ENCODE measurements at places on chromosomes 16 and 17. TPM values are rescaled to one million over a fixed set of nuclear protein-coding genes. Genes with fewer than 3 reads are reported as not detected.

DNA sequence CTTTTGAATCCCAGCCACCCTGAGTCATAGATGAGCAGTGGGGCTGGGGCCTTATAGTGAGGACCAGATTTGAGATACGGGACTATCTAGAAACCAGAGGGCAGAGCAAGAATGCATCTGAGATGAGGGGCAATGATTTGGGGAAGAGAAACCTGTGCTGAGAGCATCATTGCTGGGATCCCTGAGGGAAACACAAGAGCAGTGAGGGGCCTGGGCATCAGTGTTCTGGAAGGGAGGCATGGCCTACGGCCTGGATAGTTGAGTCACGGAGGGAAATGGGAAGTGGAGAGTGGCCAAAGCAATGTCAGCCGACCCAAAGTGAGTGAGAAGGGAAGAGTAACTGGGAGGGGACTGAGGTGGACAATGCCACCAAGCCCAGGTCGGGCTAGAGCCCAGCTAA lies 5.2 kb downstream of the CAMTA2 start:
- H3K27me3 ChIP-seq = no peaks in the 10 kb centered on the region
- H3K36me3 ChIP-seq = peaks cover 40% of the 10 kb centered on the region
- no peak overlapping the region for H3K4me3 ChIP-seq
- H3K4me1 ChIP-seq = peaks cover 9% of the 10 kb centered on the region
- no peak for DNase-seq
- H3K27ac ChIP-seq = no peak overlapping the region

GRCh38 chr16:87463722-87464690 lies 28.8 kb downstream of the ZCCHC14 start:
- no peak overlapping the region for H3K4me3 ChIP-seq
- DNase-seq = no peak
- no peaks in the 10 kb centered on the region for H3K27me3 ChIP-seq
- peaks cover 6% of the 10 kb centered on the region for H3K4me1 ChIP-seq
- no peaks in the 10 kb centered on the region for H3K36me3 ChIP-seq

Gene TOP2A
- 187 TPM for total RNA-seq

DNA sequence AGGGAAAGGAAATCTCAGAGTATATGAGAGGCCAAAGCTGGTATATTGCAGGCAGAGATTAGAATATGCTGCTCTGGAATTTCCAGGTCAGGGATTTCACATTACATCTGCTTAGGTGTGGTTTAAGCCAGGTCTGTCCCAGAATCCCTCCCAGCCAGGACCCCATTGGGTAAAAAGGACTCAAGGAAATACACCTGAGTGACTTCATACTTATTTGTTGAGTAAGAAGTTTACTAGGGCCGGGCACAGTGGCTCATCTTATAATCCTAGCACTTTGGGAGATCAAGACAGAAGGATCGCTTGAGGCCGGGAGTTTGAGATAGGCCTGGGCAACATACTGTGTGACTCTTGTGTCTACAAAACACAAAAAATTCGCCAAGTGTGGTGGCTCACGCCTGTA lies 7.2 kb downstream of the PIPOX start:
- H3K27ac ChIP-seq = no peak overlapping the region
- H3K4me1 ChIP-seq = peaks cover 9% of the 10 kb centered on the region
- no peak overlapping the region for H3K4me3 ChIP-seq
- H3K27me3 ChIP-seq = no peaks in the 10 kb centered on the region
- no peak for DNase-seq

Gene KRT27
- total RNA-seq = 0.14 TPM

- H3K36me3 ChIP-seq = peaks cover 42% of the 10 kb centered on the region
- no peak overlapping the region for H3K4me3 ChIP-seq
- no peak for DNase-seq
- no peak overlapping the region for H3K27ac ChIP-seq
Measured at GRCh38 chr17:29571883-29572681, 3.6 kb downstream of the TP53I13 start.

- no peak overlapping the region for H3K27ac ChIP-seq
- H3K4me1 ChIP-seq = no peaks in the 10 kb centered on the region
- H3K27me3 ChIP-seq = no peaks in the 10 kb centered on the region
- no peak overlapping the region for H3K4me3 ChIP-seq
- DNase-seq = no peak
- H3K36me3 ChIP-seq = no peaks in the 10 kb centered on the region
Measured at GRCh38 chr17:48295362-48296288, 134.4 kb downstream of the SKAP1 start.

- no peaks in the 10 kb centered on the region for H3K36me3 ChIP-seq
- no peak overlapping the region for H3K27ac ChIP-seq
- no peak overlapping the region for H3K4me3 ChIP-seq
- no peaks in the 10 kb centered on the region for H3K4me1 ChIP-seq
Measured at GRCh38 chr17:49466436-49466835, 28.7 kb upstream of the NGFR start.

DNA sequence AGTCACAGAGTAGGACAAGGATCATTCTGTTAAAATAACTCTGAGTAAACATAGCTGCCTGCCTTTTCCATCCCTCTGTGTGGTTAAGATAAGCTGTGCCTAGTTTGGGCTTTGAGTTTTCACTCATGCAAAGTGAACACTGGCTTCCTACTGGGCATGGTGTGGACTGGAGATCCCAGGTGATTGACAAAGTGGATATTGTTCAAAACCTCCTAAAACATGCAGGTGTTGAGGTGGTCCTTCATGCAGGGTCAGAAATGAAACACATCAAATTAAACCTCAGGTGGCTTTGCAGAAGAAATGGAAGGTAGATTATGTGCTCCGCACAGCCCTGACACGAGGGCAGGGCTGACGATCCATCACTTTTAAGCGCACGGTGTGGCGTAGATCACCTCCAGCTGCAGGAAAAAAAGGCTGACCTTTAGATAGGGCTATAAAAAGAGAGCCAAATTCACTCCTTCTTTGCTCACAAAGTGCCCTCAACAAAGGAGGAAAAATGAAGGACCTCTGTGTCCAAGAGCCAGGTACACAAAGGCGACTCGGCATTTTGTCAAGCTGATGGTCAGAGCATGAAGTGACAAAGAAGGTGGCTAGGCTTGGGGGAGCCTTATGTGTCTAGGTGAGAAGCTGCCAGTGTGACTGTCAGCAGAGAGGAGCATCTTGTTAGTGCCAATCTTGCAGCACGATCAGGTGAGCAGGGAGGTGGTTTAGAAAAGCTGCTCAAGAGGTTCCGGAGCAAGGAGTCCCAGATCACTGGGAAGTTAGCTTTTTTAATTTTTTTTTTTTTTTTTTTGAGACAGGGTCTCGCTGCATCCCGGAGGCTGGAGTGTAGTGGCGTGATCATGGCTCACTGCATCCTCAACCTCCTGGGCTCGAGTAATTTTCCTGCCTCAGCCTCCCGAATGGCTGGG lies 19.9 kb upstream of the ITPRIPL2 start:
- no peak overlapping the region for H3K27ac ChIP-seq
- no peaks in the 10 kb centered on the region for H3K27me3 ChIP-seq
- no peaks in the 10 kb centered on the region for H3K4me1 ChIP-seq

GRCh38 chr16:47463771-47464624 lies 2.9 kb downstream of the PHKB start:
- no peak overlapping the region for H3K4me3 ChIP-seq
- H3K27ac ChIP-seq = no peak overlapping the region
- no peak for DNase-seq
- H3K27me3 ChIP-seq = no peaks in the 10 kb centered on the region
- no peaks in the 10 kb centered on the region for H3K36me3 ChIP-seq

GRCh38 chr16:49437344-49437743 lies 63.7 kb downstream of the C16orf78 start:
- peaks cover 19% of the 10 kb centered on the region for H3K4me1 ChIP-seq
- no peak for DNase-seq
- no peak overlapping the region for H3K4me3 ChIP-seq

Gene PRCD
- total RNA-seq = 0.47 TPM

GRCh38 chr16:47695756-47696155 lies 234.6 kb downstream of the PHKB start:
- H3K27ac ChIP-seq = no peak overlapping the region
- peaks cover 6% of the 10 kb centered on the region for H3K36me3 ChIP-seq
- no peak for DNase-seq
- no peak overlapping the region for H3K4me3 ChIP-seq
- no peaks in the 10 kb centered on the region for H3K27me3 ChIP-seq
- no peaks in the 10 kb centered on the region for H3K4me1 ChIP-seq

Gene CACNA1H
- 0.61 TPM for total RNA-seq

DNA sequence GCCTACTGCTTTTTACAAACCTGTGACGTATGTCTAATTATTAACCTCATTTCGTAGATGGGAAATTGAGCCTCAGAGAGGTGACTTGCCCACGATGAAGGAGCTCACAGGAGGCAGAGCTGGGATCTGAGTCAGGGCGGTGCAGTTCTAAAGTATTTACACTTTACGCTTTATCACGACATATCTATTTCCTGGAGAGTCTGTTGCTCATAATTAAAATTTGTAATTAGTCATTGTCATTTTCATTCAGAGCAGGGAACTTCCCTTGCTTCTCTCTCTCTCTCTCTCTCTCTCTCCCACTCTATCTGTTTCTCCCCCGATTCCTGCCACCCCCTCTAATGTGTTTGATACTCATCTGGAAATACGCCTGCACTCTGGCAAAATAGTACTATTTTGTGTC lies 5.9 kb downstream of the SLC5A11 start:
- no peak for DNase-seq
- no peak overlapping the region for H3K27ac ChIP-seq
- H3K4me1 ChIP-seq = no peaks in the 10 kb centered on the region

GRCh38 chr16:50395763-50396710 lies 27.2 kb upstream of the BRD7 start:
- H3K4me3 ChIP-seq = no peak overlapping the region
- peak overlapping the region; percentile 30 for H3K27ac ChIP-seq
- H3K4me1 ChIP-seq = no peaks in the 10 kb centered on the region
- DNase-seq = no peak
- no peaks in the 10 kb centered on the region for H3K27me3 ChIP-seq

GRCh38 chr17:57281887-57282286 lies 25.6 kb downstream of the MSI2 start:
- DNase-seq = peak; percentile 66
- peak overlapping the region; percentile 14 for H3K27ac ChIP-seq
- H3K36me3 ChIP-seq = peaks cover 63% of the 10 kb centered on the region
- no peaks in the 10 kb centered on the region for H3K27me3 ChIP-seq
- H3K4me3 ChIP-seq = no peak overlapping the region

DNA sequence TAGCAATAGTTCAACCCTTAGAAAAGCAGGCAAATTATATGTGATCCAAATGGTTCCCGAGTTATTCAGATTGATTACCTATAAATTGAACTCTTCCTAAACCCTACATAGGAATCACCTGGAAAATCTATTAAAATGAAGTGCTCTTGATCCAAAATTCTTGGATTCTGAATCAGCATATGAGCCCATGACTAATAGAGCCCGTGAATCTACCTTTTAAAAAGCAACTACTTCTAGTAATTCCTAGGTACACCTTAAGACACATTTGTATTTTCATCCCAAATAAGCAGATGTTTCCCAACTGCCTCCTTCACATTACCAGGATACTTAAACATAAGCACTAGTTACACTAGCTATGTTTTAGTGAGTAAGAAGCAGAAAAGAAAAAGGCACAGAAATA lies 1171.0 kb upstream of the GOT2 start:
- H3K4me3 ChIP-seq = no peak overlapping the region
- no peak overlapping the region for H3K27ac ChIP-seq
- no peak for DNase-seq
- H3K36me3 ChIP-seq = no peaks in the 10 kb centered on the region

- no peak overlapping the region for H3K27ac ChIP-seq
- H3K4me1 ChIP-seq = no peaks in the 10 kb centered on the region
- DNase-seq = no peak
- H3K4me3 ChIP-seq = no peak overlapping the region
- peaks cover 2% of the 10 kb centered on the region for H3K27me3 ChIP-seq
Measured at GRCh38 chr17:83185023-83186002, 105.9 kb downstream of the METRNL start.

DNA sequence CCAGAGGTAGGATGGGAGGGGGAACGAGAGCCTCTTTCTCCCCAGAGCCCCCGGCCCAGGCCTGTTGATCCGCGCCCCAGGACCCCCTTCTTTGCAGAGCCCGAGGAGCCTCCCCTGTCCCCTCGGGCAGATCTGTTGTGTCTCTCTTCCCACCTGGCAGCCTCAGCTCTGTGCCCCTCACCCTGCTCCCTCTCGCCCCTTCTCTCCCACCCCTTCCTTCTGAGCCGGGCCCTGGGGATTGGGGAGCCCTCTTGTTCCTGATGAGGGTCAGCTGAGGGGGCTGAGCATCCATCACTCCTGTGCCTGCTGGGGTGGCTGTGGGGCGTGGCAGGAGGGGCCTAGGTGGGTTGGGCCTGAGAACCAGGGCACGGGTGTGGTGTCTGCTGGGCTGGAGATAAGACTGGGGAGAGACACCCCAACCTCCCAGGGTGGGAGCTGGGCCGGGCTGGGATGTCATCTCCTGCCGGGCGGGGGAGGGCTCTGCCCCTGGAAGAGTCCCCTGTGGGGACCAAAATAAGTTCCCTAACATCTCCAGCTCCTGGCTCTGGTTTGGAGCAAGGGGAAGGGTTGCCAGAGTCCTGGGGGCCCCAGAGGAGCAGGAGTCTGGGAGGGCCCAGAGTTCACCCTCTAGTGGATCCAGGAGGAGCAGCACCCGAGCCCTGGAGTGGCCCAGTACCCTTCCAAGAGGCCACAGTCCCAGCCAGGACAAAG lies 65.4 kb downstream of the MRC2 start:
- H3K27ac ChIP-seq = no peak overlapping the region
- H3K27me3 ChIP-seq = no peaks in the 10 kb centered on the region
- DNase-seq = no peak

Gene KRTAP4-9
- total RNA-seq = not detected

GRCh38 chr17:80968602-80969029 lies 23.0 kb upstream of the CHMP6 start:
- H3K27me3 ChIP-seq = no peaks in the 10 kb centered on the region
- H3K27ac ChIP-seq = no peak overlapping the region
- no peak overlapping the region for H3K4me3 ChIP-seq
- peaks cover 4% of the 10 kb centered on the region for H3K4me1 ChIP-seq
- H3K36me3 ChIP-seq = peaks cover 6% of the 10 kb centered on the region

Gene ABCA9
- 1.1 TPM for total RNA-seq

Gene SLC5A2
- total RNA-seq = 0.14 TPM

Gene KRTAP9-9
- not detected for total RNA-seq

DNA sequence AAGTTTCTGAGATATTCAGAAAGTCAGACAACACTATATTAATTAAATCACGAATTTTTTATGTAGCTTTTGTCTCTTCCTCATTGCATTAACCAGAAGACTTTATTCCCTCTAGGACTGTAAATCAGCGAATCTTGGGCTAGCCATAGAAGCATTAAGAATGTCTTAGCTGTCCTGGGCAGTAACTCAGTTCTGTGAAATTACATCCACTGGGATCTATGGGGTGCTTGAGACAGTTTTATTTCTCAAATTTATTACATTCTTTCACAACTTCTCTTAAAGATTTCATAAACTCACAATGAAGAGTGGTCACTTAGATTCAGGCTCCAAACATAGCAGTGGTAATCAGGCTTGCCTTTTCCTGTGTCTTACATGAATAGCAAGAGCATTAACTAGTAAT lies 1153.4 kb downstream of the CDH8 start:
- H3K36me3 ChIP-seq = no peaks in the 10 kb centered on the region
- DNase-seq = no peak
- no peaks in the 10 kb centered on the region for H3K4me1 ChIP-seq
- no peak overlapping the region for H3K27ac ChIP-seq

Gene PDIA2
- total RNA-seq = 0.14 TPM

- H3K27ac ChIP-seq = no peak overlapping the region
- H3K27me3 ChIP-seq = peaks cover 52% of the 10 kb centered on the region
- H3K4me1 ChIP-seq = peaks cover 12% of the 10 kb centered on the region
Measured at GRCh38 chr17:81648707-81649085, 7.6 kb downstream of the PDE6G start.
